Stimulated activated CD4-positive, alpha-beta T cell treated with anti-CD3 and anti-CD28 coated beads, Interleukin-1b, Interleukin-23, amount 100 ng/mL, for 1 hour (primary cell): ENCODE measurements at places on chromosomes 7 and 10.

DNA sequence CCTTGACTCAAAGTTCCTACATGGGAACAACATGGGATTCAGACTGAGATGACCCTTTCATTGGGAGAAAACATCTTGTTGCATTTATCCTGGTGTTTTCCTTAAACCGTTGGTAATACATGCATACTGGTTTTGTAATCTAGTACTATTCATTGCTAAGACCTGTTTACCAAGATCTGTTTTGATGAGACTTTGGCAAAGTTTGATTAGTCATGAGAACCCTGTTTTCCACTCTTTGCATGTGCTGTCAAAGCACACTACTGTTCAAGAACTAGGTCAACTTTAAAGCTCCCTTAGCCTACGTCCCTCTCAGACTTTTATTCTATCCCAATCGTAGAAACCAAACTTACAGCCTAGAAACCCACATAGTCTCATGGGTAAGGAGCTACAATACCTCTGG lies 650.9 kb downstream of the GATA3 start:
- no peak for DNase-seq

DNA sequence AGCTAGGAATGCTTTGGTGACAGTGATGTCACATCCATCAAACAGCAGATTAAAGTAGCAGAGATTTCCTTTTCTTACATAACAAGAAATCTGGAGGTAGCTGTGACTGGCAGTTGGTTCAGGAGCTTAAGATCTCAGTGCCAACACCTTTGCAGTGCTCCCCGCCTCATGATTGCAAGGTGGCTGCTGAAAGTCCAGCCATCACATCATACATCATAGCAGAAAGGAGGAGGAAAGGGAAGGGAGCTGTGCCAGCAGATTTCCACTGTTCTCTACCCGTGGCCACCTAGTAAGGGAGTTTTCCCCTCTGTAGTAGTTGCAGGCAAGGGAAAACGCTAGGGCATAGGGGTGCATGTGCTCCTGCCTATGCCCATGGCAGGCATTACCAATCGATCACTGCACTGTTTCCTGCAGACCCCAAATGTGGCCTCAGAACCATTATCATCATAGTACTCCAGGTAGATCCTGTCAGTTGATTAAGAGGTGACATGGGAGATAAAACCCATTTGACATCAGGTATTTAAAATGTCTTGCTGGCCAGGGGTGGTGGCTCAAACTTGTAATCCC lies 57.9 kb upstream of the GTF2IRD1 start:
- no peak for DNase-seq

- no peak for DNase-seq
Observed at GRCh38 chr7:137664846-137665245, 181.9 kb downstream of the DGKI start.

DNA sequence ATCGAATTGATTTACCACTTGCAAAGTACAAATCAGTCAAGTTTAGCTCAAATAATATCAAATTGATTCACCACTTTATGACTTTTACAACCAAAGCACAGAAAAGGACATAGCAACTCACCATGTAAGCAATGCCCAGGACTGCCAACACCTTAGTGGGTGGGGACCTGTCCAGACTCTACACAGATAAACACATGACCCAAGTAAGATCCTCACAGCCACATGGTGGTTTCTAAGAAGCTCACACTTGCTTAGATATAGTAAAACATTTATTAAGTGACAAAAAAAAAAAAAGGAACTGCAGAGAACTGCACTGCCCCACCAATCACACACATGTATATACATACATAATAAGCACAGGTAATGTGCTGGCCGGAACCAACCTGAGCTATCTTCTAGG lies 116.2 kb downstream of the SLC25A13 start:
- DNase-seq: no peak

DNA sequence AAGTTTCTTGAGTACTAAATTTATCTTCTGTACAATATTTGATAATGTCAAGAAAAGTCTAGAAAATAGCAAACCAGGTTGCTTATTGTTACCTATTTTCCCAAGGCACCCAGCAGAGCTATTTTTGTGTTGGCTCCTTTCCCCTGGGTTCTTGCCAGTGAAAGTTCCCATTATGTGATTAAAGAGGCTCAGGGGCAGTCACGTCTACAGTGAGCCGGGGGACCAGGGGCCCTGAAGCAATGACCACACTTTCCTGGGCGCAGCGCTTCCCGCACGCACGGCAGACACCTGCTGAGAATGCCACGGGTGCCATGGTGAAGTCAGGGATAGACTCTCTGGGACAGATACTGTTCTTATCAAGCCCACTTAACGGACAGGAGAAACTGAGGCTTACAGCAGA lies 10.4 kb upstream of the CNPY1 start:
- no peak for DNase-seq

- no peak for DNase-seq
Observed at GRCh38 chr7:130741331-130741995, 7.5 kb upstream of the KLF14 start.

GRCh38 chr7:119900996-119901672 lies 371.8 kb upstream of the KCND2 start:
- no peak for DNase-seq

DNA sequence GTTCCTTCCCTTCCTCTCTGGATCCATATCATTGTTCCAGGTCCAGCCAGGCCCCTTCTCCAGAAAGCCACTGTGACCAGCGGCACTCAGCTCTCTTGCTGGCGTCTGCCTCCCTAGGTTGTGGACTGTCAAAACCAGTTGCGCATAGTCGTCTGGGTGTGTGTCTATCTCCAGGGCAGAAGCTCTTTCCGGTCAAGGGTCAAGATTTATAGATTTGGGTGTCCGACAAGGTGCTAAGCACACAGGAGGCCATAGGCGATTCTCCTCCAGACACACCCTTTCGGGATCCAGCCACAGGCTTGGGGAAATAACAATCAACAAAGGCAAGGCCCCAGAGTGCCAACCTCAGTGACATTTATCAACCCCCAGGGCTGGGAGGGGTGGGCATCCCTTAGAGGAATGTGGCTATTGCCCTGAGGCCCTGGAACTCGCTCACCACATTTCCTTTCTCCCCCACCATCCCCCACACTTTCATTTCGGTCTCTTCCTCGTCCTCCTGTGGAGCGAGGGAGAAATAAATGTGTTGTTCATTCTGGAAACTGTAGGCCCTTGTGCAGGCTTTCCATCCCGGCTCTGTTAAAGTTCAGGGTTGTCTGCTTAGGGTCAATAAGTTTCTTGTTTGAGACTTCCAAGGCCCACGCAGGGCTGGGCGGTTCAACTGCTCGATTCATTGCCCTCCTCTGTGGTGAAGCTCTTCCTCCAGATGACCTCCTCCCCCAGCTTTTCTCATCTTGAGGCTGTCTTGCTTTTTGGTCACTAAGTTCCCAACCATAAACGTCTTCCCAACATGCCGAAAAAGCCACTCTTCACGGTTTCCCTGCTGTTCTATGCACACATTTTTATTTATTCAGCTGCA lies 57.9 kb downstream of the AFAP1L2 start:
- DNase-seq: no peak

DNA sequence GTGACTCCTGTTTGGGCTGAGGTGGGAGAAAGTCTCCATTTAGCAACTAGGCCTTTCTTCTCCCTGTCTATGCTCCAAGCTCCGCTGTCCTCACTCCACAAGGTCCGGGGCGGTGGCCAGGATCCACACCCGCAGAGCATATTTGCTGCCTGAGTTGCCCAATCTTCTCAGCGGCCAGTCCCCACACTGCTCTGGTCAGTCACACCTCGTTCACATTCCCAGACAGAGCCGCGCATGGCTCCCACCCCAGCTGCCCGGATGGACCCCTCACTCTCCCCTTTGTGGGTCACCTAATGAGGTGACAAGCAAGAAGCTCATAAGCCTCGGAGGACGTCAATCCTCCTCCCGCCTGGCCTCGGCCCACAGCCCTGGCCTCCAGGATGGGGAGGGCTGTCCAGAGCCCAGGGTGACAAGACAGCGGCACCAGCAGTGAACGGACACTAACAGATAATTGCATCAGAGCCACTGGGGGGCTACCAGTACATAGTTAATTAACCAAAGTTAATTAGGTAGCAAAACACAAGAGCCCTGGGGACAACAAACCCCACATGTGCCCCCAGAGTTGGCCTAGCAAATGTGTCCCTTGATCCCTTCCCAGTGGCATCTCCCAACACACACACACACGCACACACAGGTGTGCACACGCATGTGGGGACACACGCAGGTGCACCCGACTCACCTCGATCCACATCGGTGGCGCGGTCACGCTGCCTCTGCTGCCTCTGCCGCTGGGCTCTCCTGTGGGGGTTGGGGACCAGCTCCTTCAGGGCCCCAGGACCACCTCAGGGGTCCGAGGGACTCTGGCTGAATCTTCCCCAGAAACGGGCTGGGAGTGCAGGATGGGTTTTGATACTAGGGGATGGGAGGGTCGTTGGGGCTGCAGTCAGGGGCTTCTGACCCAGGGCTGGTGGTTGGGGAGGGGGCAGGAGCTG lies 11.8 kb downstream of the EPHA1 start:
- no peak for DNase-seq

DNA sequence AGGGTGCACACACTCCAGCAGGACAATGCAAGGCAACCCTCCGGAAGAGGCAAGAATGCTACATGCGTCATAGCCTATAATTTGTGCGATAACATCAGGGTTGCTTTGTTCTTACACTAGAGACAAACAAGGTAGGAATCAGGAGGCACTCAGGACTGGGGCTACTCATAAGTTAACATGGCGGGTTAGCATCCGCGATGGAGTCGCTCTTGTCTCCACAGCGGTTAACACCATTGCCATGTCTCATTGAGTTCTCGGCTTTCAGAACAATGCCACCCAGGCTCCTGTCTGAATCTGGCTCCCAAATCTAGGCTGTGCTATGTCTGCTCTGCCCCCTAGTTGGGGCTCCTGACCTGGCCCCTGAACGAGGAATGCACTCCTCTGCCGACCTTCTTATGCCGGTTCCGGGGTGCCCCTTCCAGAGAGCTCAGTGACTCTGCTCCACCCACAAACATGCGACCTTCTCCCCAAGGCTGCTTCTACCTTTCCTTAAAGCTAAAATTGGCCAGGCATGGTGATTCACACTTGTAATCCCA lies 24.9 kb upstream of the SLF2 start:
- DNase-seq: no peak

GRCh38 chr10:18368682-18369081 lies 228.5 kb downstream of the CACNB2 start:
- DNase-seq: no peak

GRCh38 chr7:3928727-3929515 lies 627.9 kb downstream of the SDK1 start:
- DNase-seq: no peak

DNA sequence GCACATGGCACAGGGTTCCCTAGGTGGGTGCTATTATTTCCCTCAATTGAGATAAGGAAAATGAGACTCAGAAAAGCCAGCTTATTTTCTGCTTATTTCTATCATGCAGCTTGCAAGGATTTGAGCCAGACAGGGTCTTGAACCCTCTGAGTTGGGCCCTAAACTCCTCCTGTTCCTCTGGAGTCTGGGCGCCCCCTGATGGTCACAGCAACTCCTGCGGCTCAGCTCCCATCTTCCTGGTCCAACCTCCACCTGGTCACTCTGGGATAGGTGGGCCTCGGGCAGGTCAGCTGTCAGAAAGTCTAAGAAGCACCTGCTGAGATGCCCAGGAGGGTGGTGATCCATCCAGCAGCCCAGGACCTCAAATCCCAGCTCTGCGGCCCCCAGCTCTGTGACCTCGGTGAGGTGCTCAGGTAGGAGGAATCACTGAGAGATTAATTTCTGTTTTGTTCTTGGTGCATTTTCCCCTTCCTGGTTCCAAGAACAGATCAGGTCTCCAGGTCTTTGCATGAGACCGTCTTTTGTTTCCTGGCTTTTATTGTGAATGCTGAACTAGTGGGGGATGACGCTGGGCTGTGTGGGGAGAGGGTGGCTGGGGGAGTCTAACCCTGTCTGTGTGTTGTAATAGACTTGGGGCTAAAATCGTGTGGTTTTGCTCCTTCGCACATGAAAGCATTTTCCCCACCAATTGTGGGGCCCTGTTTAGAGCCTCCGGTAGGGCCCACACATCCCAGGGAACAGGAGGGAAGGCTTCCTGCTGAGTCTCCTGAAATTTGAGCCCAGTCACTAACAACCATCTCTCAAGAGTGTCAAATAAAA lies 32.8 kb downstream of the TMEM130 start:
- no peak for DNase-seq

- no peak for DNase-seq
Observed at GRCh38 chr10:46546591-46547540, 9.6 kb downstream of the GPRIN2 start.

GRCh38 chr7:151745706-151746105 lies 131.2 kb downstream of the PRKAG2 start:
- DNase-seq: no peak

GRCh38 chr10:86411281-86411841 lies 44.8 kb upstream of the GRID1 start:
- no peak for DNase-seq

GRCh38 chr10:34154383-34154900 lies 660.7 kb downstream of the PARD3 start:
- no peak for DNase-seq

- no peak for DNase-seq
Observed at GRCh38 chr10:92990615-92991014, 70.0 kb upstream of the CYP26C1 start.

GRCh38 chr10:93476756-93477155 lies 5.4 kb downstream of the MYOF start:
- no peak for DNase-seq

DNA sequence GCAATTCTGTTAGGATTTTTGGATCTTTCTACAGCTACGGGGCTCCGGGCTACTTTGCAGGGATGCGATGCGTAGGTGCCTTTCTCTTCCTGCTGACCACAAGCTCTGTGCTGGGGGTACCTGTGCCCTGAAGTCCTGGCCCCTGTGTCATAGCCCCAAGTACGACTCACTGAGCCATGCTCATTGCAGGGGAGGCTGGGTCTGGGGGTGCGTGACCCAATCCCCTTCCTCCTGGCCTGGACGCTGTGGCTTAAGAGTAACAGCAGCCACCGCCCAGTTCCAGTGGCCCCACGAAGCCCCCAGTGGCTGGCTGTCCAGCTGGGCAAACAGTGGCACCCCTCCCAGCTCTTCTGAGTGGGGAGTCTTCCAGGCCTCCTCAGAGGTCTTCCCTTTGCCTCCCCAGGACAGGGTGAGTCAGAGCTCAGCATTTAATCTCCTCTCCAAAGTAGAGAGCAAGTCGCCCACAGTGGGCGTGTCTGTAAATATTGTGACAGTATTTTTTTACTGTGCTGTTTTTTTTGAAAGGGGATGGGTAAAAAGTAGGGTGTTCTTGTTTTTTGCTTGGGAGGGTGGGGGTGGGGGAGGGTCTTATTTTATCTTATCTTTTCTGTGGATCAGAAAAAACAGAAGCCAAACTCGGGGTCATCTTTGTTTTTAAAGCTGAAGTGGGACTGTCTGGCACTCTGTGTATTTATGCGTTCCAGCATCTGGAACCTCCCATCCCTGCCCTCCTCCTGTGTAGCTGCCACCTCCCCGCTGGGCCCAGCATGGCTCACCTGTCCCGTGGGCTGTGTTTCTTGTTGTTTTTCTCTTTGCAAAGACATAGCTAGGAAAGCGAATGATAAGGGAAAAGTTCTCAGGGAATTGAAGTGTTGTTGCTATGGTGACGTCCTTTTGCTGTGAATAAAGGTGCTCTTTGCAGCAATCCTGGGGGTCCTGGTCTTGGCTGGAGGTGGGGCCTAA lies 8.2 kb downstream of the LFNG start:
- DNase-seq: no peak

DNA sequence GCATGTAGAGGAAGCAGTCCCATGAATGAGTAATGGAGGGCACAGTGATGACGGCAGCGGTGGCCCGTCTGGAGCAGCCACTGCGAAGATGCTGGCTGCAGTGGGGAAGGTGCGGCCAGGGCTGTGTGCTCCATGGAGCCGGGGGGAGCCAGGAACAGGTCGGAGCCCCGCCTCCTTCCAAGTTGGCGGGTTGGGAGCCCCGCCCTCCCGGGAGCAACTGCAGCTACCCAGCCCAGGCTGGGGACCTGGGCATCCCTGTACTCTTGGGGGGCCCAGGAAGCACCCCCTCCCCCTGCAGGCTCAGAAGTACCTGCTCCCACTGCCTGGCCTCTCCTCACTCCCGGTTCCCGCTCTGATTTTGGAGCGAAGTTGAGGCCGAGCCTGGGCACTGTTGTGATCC lies 175.1 kb upstream of the ADCY1 start:
- DNase-seq: no peak
